PC-3 (cell line): ENCODE measurements at places on chromosomes 5 and 9. TPM values are rescaled to one million over a fixed set of nuclear protein-coding genes. Genes with fewer than 3 reads are reported as not detected.

The TAF7 gene
- total RNA-seq: 27.6 and 32.3 TPM in 2 replicates

The TAF11L5 gene
- total RNA-seq: not detected in 2 replicates

The PCDHA1 gene
- total RNA-seq: not detected in 2 replicates

The DBH gene
- not detected in 2 replicates for total RNA-seq

The MSMP gene
- 145 and 149 TPM in 2 replicates for total RNA-seq

The PRELID2 gene
- 23.7 and 33.2 TPM in 2 replicates for total RNA-seq

The SLCO6A1 gene
- total RNA-seq: not detected in 2 replicates

The FOXI1 gene
- total RNA-seq: not detected in 2 replicates

The FAM163B gene
- total RNA-seq: not detected in 2 replicates

The PDE6A gene
- not detected in 2 replicates for total RNA-seq

The HAPLN1 gene
- 7.8 and 11.2 TPM in 2 replicates for total RNA-seq

The GABBR2 gene
- 0.44 and 1.7 TPM in 2 replicates for total RNA-seq

The C1QTNF2 gene
- 0.04 and 0.17 TPM in 2 replicates for total RNA-seq

The KLHL3 gene
- total RNA-seq: 2.9 and 4.0 TPM in 2 replicates
